ENCODE measurements at places on chromosomes 2 and 18.
A peak's percentile ranks its signal among the peaks of the same experiment; 100 is the strongest.

- DNase-seq = no peak
Observed at GRCh38 chr2:25056098-25056821, 14.4 kb downstream of the EFR3B start.

- peak; percentile 66 for DNase-seq
Observed at GRCh38 chr18:23918395-23919032, 96.0 kb upstream of the TTC39C start.

DNA sequence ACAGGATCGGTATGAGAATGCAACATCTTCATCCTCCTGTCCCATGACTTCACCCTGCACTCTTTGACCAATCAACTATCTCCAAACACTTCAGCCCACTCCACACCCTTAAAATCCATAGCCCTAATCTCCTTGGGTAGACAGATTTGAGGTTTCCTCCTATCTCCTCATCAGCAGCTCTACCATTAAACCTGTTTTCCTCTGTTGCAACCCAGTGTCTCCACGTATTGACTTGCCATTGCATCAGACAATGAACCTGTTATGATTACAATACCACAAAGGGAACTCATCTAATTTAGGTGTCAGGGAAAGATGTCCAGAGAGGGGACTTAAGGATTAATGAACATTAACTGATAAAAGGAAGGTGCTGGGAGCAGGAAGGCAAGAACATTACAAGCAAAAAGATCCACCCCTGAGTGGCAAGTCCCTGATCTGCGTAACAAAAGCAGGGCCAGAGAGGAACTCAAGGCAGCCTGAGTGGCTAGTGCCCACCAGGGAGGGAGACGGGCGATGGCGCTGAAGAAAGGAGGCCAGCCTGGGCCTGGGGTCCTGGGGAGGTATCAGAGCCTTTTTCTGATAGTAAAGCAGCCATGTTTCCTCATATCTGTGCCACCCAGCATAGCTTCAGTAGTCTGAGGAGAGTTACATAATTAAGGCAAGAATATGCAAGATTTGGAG lies 44.6 kb downstream of the AKAIN1 start:
- DNase-seq = no peak

- DNase-seq = no peak
Observed at GRCh38 chr2:143907801-143908200, 612.1 kb downstream of the ZEB2 start.
